ENCODE measurements at places on chromosomes 3 and 15.

GRCh38 chr15:71921191-71921590, 110.8 kb downstream of the NR2E3 start:
- DNase-seq = no peak

GRCh38 chr3:162443376-162443775, 946.8 kb downstream of the OTOL1 start:
- DNase-seq = no peak

- DNase-seq = no peak
Measured at GRCh38 chr3:183664913-183665381, 29.5 kb downstream of the KLHL24 start.

GRCh38 chr15:31060429-31061140, 40.9 kb downstream of the TRPM1 start:
- no peak for DNase-seq

DNA sequence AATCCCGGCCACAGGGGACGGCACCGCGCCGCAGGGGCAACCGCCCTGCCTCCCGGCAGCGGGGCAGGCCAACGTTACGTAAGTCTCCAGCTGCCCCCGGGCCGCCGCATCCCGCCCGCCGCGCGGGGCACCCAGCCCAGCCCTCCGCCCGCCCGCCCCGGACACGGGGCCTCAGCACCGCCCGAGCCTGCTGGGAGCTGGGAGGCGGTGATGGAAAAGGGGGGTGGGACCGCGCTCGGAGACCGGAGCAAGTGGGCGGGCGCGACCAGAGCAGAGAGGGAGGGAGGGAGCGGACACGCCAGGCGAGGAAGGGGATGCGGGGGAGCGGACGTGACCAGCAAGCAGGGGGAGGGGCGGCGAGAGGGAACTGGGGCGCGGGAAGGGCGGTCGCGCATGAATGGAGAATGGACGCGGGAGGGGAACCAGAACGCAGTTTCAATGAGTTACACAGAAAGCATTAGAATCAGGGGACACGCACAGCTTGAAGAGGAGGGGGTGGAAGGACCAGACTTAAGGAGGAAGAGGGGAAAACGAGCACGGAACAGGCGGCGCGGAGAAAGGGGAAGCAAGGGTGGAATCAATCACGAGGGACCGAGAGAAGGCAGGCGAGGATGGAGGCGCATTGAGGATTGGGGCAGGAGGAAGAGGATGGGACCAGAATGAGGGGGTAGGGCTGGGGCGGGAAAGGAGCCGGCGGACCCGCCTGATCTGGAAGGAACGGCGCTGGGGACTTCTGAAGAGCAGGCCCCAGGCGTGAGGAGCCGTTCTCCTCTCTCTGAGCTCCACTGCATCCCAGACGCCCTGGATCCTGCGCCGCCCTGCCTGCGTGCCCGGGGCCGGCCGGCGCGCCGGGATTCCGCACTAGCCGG, 559 bp downstream of the PKM start:
- peak; percentile 81 for DNase-seq

DNA sequence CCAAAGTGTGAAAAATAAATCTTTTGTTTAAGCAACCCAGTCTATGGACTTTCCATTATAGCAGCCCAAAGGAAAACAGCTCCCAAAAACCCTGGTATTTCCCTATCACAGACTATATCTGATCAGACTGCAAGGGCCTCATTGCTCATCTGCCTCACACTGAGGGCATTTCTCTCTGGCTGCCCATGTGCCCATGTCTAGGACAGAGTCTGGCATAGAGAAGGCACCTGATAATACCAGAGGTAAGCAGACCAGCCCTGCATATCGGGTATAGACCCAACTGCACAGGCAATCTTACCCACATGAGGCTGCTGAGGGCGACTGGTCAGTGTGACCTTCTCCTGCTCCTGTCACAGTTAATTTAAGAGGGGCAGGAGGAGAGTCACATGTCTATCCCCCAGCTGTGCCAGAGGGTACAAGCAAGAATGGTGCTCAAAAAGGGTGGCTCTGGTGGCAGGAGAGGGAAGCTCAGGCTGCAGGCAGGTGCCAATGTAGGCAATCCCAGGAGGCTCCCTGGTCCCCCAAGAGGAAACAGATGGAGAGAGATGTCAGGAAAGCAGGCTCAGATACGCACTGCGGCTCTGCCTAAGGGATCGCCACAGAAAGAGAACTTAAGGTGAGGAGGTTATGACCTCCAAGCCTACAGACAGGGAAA, 3.1 kb downstream of the CSRNP1 start:
- DNase-seq = peak; percentile 83

DNA sequence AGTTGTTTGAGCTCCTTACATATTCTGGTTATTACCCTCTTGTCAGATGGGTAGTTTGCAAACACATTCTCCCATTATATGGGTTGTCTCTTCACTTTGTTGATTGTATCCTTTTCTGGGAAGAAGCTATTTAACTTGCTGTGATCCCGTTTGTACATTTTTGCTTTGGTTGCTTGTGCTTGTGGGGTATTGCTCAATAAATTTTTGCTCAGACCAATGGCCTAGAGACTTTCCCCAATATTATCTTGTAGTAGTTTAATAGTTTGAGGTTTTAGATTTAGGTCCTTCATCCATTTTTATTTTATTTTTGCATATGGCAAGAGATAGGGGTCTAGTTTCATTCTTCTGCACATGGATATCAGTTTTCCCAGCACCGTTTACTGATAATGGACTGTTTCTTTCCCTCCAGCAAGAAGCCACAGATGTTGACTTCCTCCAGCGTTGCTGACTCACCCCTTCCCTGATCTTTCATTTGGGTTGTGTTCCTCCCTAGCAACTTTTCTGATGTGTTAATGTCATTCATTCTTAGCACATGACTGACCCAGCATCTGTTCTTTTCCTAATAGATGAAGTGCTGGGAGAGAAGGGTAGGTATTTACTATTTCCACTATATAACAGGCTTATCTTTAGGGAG, 166.7 kb upstream of the SGO1 start:
- DNase-seq = no peak

Measured in D341Med (cell line).